ENCODE measurements at places on chromosomes 7 and 10. TPM values are rescaled to one million over a fixed set of nuclear protein-coding genes. Genes with fewer than 3 reads are reported as not detected.

DNA sequence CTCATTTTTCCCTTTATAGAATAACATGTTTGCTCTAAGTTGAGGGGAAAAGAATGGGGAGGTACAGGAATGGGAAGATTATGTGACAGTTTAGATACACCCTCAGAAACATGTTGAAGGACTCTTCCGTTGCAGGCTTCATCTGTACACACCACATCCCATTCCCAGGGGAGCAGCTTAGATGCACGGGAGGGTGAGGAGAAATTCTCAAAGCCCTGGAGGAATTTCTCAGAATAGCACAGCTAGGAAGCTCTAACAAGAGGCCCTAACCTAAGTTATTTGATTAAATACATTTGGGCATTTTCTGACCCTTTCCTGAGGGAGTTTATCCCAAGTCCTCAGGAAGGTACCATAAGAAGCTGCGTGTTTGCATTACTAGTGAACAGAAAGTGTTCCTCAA, 660.2 kb upstream of the IGFBP3 start:
- no peak overlapping the region for H3K4me3 ChIP-seq
- no peaks in the 10 kb centered on the region for H3K4me1 ChIP-seq
- H3K27me3 ChIP-seq = no peaks in the 10 kb centered on the region
- DNase-seq = no peak

DNA sequence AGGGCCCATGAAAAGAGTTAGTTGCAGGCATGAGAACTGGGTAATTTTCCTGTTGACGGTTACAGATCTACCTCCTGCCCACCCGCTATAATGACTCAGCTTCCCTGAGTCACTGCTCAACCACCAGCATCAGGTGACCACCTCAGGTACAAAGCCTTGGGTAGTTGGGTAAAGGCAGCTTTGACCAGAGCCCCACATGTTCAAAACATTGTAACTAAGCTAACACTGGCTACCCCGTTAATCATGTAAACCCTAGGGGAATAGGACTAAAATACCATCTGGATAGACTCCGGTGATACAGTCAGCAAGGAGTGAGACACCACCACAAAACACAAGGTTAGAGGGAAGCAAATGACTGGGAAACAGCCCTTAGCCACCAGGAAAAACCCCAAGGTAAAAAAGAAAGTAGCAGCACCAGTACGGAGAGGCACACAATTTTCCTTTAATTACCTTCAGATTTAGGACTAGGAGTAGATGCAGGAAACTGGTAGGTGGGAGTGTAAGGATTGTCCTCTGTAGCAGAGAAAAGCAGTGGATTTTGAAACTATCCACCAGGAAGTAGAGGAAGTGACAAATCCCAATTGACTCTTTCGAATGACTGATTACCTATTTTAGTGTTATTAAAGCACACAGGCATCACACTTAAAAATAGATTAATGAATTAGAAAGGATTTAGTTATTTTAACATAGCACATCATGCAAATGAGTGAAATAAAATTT, 103.5 kb upstream of the PDLIM1 start:
- H3K36me3 ChIP-seq = no peaks in the 10 kb centered on the region
- peaks cover 11% of the 10 kb centered on the region for H3K4me1 ChIP-seq
- H3K27me3 ChIP-seq = no peaks in the 10 kb centered on the region
- no peak for DNase-seq

GRCh38 chr7:36021367-36021766, 131.7 kb upstream of the EEPD1 start:
- no peak overlapping the region for H3K27ac ChIP-seq
- H3K27me3 ChIP-seq = no peaks in the 10 kb centered on the region
- no peak overlapping the region for H3K4me3 ChIP-seq
- no peaks in the 10 kb centered on the region for H3K4me1 ChIP-seq

DNA sequence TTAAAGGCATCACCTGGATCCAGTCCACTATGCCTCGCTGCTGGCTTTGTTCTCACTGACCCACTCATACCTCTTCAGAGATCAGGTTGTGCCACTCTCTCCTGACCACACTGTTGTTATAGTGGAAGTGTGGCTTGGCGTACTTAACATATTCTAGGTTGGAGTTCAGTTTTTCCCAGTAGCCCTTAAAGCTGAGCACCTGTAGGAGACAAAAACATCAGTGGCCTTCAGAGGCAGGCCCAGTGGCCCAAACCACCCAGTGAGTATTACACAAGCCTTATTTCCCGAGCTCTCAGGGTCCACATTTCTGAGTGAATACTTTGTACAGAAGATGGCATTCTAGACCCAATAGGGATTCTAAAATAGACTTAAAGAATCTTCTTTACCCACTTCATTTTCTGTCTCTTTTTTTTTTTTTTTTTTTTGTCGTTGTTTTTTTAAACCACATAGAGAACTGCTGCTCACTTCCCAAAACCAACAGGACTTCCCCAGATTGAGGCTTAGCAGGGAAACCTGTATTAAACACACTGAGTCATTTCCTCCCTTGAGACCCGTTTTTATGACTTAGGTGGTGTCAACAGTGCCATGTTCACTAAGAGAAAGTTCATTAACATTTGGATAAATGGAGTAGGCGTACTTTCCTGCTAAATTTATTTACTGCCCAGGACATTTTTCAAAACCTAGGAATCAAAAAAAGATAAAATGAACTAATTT, 85.8 kb downstream of the GSAP start:
- no peak overlapping the region for H3K4me3 ChIP-seq
- H3K27me3 ChIP-seq = no peaks in the 10 kb centered on the region
- H3K4me1 ChIP-seq = peaks cover 12% of the 10 kb centered on the region
- no peak for DNase-seq
- H3K27ac ChIP-seq = peak overlapping the region; percentile 64
- no peaks in the 10 kb centered on the region for H3K36me3 ChIP-seq

- H3K4me3 ChIP-seq = no peak overlapping the region
- peaks cover 17% of the 10 kb centered on the region for H3K4me1 ChIP-seq
- H3K27me3 ChIP-seq = no peaks in the 10 kb centered on the region
- no peaks in the 10 kb centered on the region for H3K36me3 ChIP-seq
These were observed 3.3 kb upstream of the CAMK2G start for GRCh38 chr10:73877533-73878160.

DNA sequence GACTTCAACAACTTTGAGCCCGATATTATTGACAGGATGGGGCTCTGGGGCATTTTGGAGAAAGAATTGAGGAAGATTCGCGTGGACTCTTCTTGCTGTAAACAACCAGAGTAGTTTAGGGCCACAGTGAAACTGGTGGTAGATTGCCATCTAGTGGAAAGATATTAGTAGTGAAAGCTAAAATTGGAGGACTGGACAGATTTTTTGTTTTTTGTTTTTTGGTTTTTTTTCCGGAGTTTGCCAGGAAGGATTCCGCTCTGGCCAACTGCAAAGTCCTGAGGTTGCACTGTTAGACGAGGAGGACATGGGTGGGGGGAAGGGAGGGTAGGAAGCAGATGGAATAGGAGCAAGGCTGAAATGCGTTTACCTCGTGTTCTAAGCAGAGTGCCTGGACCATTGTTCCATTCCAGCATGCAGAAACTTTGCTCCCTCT, 11.7 kb downstream of the NOBOX start:
- no peak overlapping the region for H3K27ac ChIP-seq
- DNase-seq = no peak
- H3K4me3 ChIP-seq = peak overlapping the region; percentile 29
- H3K27me3 ChIP-seq = no peaks in the 10 kb centered on the region
- peaks cover 16% of the 10 kb centered on the region for H3K4me1 ChIP-seq
- H3K36me3 ChIP-seq = no peaks in the 10 kb centered on the region

- H3K4me3 ChIP-seq = no peak overlapping the region
- DNase-seq = no peak
- no peaks in the 10 kb centered on the region for H3K36me3 ChIP-seq
- H3K4me1 ChIP-seq = peaks cover 11% of the 10 kb centered on the region
These were observed 153.4 kb downstream of the SGMS1 start for GRCh38 chr10:50470345-50470744.

VAX1 gene
- total RNA-seq = not detected

JCAD gene
- 20.2 TPM for total RNA-seq

CACNB2 gene
- 17.5 TPM for total RNA-seq

OR9A2 gene
- not detected for total RNA-seq

LIPK gene
- total RNA-seq = not detected

LRRN3 gene
- total RNA-seq = not detected

TMEM26 gene
- 3.0 TPM for total RNA-seq

ADRA2A gene
- total RNA-seq = 53.5 TPM

MMD2 gene
- not detected for total RNA-seq

PKD1L1 gene
- 33.6 TPM for total RNA-seq
